Putamen (tissue), 1 donor: ENCODE measurements at places on chromosomes 6 and 20.

DNA sequence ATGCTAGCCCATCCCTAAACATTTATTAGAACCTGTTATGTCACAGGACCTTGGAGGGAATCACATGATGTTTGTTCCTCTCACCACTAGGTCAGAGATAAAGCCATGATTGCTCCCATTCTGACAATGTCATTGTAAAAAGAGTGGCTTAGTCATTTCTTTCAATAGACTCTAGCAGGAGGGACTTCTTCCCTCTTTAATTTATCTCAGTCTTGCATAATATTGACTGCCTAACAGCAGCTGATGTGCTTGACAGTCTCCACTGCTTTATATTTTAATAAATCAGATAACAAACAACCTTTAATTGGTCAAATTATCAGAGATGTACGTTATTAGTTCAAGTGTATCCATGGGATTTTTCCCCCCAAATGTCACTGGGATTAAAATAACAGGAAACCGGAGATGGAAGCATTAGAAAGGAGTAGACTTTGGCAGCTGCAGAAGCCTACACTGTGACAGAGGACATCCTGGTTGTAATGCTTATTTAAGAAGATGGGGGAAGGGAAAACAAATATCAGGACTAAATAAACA, 39.6 kb downstream of the LAMA4 start:
- DNase-seq, result no peak

GRCh38 chr6:156809034-156809433, 31.9 kb downstream of the ARID1B start:
- DNase-seq, result no peak

GRCh38 chr6:47308552-47309290, 984 bp downstream of the TNFRSF21 start:
- peak; percentile 25 for DNase-seq

DNA sequence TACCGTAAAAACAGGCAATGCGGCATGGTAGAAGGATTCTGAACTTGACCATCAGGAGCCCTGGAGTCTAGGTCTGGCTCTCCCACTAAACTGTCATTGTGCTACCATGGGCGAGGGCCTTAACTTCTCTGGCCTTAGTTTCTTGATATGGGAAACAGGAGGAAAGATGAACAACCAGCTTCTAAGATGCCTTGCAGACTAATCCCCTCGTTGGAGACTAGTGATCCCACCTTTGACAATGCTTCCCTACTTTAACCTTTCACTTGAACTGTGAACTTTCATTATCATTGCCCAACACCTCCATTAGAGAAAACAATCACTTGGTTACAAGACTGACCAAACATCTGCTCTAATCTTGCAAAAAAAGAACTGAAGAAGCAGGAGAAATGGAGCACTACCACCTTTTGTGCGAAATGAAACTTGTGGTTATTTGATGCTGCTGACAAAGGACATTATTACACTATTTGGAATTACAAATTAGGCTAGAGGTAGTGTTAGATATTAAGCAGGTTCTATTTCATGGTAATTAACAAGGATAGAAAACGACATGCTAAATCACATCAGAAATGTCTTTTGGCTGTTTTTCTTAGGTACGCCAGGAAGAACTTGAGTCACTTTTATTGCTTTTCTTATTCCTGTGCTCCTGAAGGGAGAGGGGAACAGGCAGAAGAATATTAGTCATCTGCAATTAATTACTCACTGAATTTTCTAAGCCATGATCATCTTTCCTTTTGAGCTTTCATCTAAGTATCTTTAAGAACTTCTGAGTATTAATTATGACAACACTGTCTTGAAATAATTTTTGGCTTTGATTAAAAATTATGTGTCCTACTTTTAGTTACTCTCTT, 39.1 kb upstream of the ARHGAP18 start:
- DNase-seq, result no peak
